ENCODE measurements at places on chromosomes 11 and 22.

DNA sequence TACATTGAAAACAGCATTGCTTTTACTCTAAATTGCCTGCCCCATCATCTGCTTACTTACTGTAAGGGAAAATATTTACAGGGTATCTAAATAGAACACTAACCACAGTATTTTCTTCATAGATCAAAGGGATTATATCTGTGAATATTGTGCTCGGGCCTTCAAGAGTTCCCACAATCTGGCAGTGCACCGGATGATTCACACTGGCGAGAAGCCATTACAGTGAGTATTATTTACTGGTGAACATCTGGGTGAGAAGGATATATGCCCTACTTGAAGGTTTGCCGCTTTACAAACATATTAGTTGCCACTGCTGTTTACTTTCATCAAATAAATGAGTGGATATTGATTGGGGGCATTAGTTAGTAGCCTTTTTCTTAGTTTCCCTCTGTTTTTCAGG, 5.9 kb upstream of the CNTF start:
- no peak for DNase-seq

GRCh38 chr11:69022260-69022659, 9.2 kb upstream of the MRGPRF start:
- no peak for DNase-seq

- no peak for DNase-seq
Measured at GRCh38 chr11:65895482-65895981, 4.7 kb downstream of the FOSL1 start.

GRCh38 chr11:47105541-47105940, 71.1 kb downstream of the ARFGAP2 start:
- no peak for DNase-seq
